ENCODE measurements at places on chromosomes 6 and 20.

GRCh38 chr20:25252686-25253421 lies 5.0 kb downstream of the PYGB start:
- no peak for DNase-seq

DNA sequence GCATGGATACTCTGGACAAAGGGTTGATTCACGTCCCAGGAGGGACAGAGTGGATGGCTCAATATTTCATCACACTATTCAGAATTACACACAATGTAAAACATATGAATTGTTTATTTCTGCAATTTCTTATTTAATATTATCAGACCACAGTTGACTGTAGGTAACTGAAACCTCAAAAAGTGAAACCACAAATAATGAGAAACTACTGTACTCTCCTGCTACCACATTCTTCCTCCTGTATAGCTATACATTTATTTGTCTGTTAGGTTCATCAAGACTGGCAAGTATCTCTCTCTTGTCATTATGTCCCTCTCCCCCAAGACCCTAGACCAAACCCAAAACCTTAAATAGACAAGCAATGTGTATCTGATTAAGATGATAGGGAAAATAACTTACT lies 60.0 kb downstream of the SYCP2 start:
- DNase-seq = no peak

DNA sequence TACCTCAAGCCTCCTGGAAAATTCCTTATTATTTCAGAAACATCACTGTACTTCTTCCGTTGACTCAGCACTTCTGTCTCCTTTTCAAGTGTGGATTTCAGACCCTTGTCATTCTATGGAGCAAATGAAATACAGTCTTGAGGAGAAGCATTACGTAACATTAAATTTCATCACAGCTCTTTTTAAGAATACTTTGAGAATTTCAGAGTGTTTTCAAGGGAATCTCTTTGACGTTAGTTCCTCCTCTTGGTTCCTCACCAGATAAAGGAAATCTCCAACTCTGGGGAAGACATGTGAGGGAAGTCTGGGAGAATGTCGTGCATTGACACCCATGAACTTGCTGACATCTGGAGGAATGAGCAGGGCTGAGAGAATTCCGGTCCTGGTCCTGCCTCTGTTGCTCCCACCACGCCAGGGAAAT lies 32.3 kb downstream of the UST start:
- no peak for DNase-seq

DNA sequence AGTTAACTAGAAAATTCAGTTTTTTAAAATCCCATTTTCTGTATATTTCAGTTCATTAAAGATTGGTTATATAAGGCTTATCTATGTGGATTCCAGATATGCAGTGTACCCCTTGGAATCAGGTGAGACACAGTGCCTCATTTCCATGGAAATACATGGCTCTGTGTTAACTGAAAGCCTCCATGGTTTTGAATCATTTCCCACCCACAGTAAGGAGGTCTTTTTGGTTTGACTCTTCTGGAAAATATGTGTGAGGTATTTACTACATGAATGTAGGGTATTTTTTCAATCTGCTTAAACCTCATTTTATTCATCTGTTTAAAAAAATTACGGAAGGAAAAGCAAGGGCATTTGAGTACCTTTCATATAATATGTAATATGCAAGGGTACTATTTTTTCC lies 25.5 kb downstream of the RNF144B start:
- no peak for DNase-seq

DNA sequence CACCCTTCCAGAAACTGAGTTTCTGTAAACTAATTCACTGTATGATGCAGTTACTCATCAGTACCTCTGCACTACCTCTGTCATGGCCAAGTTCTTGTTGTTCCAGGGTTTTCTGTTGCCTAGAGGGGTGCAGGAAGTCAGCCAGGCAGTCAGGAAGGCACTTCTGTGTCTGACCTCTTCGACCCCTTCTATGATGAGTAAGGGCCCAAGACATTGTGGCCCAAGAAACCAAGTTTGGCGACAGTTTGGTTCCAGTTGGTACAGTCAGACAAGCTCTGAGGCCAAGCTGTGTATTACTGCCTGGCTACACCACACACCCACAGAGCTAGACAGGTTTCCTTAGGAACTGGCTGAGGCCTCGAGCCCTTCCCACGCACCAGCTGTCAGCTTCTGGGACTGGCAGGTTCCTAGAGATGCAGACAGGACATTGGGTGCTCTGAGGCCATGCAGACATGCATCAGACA lies 41.2 kb downstream of the TRAF3IP2 start:
- DNase-seq = no peak

GRCh38 chr6:88945415-88946008 lies 17.9 kb downstream of the RNGTT start:
- no peak for DNase-seq

- DNase-seq = no peak
Observed at GRCh38 chr6:10221178-10221577, 193.7 kb downstream of the TFAP2A start.

GRCh38 chr20:30284281-30284905 lies 973.1 kb upstream of the DEFB115 start:
- no peak for DNase-seq

DNA sequence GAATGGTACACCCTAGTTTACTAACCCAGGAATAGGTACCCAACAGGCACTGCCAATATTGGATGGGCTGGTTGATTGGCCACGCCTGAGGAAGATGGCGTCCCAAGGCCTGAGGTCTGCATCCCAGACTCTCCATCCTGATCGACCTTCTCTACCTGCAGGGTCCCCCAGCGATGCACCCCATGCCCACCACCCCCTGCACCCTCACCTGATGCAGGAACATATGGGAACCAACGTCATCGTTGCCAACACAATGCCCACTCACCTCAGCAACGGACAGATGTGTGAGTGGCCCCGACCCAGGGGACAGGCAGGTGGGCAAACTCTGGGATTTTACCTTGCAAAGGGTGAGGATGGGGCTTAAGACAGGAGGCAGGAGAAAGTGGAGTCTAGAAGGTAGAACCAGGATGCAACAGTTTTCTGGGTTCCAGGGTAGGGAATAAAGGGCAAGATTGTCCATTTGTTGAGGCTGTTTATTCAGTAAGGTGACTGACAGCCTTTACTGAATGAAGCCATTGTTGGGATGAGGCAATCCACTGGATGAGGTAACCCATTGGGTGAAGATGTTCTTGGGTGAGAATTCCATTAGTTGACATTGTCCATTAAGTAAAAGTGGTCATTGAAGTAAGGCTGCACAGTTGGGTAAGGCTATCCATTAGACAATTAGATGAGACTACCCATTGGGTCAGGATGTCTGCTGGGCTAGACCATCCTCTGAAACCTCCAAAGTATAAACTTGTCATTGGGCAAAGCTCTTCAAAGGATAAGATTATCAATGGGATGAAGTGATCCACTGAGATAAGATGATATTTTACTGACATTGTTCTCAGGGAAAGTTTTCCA lies 47.3 kb upstream of the TTPAL start:
- DNase-seq = no peak

DNA sequence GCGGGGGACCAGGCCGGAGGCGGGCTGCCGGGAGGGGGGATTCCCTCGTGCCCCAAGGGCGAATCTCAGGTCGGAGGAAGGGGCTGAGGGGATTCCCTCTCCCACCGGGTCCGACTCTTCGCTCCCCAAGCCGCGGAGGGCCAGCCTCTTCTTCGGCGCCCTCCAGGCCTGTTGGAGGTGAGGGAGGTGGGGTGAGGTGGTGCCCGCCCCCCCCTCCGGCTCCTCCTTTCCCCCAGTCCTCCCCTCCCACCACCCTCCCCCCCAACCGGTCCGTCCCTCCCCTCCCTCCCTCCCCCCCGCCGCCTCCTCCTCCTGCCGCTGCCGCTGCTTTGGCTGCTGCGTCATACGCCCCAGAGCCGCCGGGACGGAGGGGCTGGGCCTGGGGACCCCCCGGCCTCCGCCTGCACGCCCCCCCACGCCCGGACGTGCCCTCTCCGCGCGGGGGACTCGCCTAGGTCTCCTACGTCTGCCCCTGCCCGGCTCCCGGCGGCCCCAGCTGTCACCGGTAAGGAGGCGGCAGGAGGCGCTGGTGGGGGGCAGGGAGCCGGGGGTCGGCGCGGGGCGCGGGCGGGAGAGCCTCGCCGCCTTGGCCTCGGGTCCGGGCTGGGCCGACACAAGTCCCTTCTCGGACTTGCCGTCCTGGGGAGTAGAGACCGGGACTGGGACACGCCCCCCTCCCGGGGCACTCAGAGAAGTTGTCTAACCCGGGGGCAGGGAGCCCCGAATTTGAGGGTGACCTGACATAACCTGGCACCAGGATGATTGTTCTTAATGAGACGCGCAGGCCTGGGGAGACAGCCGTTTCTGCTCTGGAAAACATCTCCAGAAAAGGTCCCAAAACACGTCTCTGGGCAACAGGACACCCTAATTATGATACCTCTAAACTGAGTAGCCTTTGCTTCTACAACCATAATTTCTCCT lies at the start of gene PHF1:
Gene PHF1, plus strand, starts transcription at position 304 of the 921 bp plus-strand sequence. CDS start 1,250 bp downstream, outside the sequence.
- no peak for DNase-seq

DNA sequence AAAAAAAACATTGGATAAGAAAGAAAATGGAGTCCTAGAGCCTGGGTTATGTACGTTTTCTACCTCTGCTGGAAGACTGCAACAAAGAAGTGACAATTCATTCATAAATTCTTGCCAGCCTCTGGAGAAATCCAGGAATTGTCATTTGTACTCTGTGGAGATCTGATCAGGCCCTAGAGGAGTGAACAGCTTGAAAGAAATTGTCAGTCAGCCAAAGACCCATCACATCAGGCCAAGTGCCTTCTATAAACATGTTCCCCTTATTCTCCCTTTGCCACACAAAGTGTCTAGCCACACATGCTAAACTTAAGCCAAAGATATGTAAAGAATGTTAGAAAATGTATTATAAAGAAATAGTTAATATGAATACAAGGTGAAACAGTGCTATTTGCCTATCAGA lies 152.4 kb downstream of the ADAT2 start:
- DNase-seq = no peak

- DNase-seq = no peak
Observed at GRCh38 chr20:23257848-23258746, 92.5 kb upstream of the NXT1 start.

GRCh38 chr6:13989496-13990144 lies 64.9 kb downstream of the RNF182 start:
- no peak for DNase-seq

GRCh38 chr20:5968462-5968861 lies 18.0 kb downstream of the MCM8 start:
- DNase-seq = no peak

GRCh38 chr20:34525342-34525708 lies 9.1 kb downstream of the DYNLRB1 start:
- no peak for DNase-seq

GRCh38 chr6:151101161-151101815 lies 138.5 kb upstream of the AKAP12 start:
- DNase-seq = no peak

DNA sequence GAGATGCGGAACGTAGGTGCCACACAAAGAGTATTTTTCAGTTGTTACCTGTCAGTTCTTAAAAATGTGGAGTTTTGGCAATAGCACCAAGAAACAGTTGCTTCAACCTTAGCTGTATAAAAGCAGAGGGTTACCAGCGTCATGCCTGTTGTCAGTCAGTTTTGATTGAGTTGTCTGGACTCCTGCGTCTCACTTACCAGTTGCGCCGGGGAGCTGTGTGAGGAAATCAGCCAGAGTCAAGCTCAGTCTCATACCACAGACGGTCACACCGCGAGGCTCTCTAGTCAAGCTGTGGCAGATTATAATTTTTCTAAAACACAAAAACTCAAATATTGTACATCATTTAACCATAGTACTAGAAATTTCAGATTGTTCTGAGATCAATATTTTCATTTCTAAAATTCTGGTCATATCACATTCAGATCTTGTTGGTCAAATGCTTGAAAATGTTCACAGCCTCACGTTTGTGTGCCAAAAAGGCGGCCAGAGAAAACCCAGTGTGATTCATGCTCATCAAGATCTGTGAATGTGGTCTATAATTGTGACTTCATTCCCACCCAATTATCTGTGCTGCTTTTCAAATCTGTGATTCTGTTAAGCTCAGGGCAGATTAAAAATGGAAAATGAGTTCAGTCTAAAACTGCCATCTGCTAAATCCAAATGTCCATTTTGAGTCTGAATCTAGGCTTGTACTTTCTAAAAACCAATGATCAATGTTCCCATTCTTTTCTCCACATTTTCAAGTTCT lies 37.5 kb downstream of the SASH1 start:
- DNase-seq = no peak

GRCh38 chr6:30987304-30987703 lies 3.8 kb downstream of the MUC21 start:
- no peak for DNase-seq

DNA sequence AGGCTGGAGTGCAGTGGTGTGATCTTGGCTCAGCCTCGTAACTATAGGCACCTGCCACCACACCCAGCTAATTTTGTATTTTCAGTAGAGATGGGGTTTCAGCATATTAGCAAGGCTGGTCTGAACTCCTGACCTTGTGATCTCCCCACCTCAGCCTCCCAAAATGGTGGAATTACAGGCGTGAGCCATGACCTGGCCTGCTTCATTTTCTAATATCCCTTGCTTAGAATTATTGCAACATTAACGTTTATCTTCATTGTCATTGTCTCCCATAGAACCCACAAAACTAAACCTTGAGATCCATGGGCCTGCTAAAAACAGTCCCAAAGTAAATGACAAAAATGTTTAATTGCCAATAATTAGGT lies 6.1 kb downstream of the EEF1A1 start:
- DNase-seq = no peak

DNA sequence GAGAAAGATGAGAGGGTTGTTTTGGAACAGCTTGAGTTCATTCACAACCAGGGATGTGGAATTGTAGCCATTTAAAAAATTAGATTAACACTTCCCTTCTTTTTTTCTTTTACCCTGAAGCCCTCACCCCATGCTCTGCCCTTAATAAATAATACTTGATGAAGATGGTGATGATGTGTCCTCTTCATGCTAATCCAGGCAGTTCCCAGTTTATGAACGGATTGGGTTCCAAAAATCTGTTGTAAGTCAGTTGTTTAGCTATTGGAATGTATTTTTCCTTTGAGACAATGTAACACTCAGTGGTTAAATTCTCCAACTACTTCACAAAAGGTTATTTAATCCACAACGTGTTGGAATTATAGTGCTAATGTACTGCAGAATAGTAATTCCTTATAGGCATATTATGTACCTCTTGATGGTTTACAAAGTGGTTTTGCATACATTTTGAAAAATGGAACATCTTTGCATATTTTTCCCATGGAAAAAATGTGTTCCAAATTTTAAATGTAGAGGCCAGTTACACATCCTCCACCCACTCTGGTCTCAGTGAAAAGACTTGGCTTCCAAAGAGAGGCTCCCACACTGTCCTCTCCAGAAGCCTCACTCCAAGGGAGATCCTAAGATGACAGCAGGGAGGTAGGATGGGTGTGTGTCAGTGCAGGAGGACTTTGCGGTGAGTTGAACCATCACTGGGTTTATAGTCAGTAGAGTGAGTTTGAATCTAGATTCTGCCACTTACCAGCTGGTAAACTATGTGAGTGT lies 45.8 kb upstream of the CEP162 start:
- no peak for DNase-seq

DNA sequence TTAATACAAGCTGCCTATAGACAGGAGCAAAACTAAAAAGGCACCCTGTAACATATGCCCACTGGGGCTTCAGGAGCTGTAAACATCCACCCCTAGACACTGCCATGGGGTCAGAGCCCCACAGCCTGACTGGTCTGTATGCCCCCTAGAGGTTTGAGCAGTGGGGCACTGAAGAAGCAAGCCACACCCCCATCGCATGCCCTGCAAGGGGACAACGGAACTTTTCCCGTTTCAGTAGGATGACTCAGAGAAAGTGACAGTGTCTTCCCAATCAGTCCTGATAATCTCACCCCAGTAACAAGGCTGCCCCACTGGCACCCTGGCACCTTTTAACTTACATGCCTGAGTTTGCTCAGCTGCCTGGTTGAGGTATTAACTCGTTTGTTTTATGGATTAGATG lies 35.9 kb downstream of the BEND3 start:
- DNase-seq = no peak

GRCh38 chr6:37396571-37397180 lies 36.3 kb upstream of the CMTR1 start:
- DNase-seq = no peak
